ENCODE measurements at places on chromosomes 13 and 19.

- no peak for DNase-seq
Observed at GRCh38 chr19:33639035-33639681, 17.4 kb downstream of the CHST8 start.

- no peak for DNase-seq
Observed at GRCh38 chr19:15187026-15188007, 13.5 kb downstream of the NOTCH3 start.

DNA sequence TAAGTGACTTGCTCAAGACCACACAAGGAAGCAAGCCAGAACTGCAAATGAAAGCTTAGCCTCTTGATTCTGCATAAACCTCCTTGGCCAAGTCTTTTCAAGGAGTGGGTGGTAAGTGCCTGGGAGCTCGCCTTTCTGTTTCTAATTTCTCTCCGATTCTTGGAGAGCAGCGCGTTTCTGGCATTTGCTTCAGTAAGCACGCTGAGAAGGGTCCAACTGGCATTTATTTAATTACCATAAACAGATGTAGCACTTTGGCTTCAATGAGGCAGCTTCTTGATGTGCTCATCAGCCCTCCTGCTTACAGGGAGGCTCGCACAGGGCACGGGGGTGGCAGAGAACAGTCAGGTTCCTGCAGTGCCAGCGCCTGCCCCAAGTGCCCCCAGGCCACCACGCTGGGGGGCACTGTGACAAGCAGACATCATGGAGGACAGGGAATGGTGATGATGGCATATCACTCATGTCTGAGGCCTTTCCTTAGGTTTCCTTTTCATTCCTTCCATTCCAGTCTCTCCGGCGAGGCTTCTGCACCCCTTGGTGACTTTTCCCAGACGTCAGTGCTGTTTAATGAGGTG, 13.3 kb downstream of the SIAH3 start:
- DNase-seq: no peak

GRCh38 chr19:10962863-10963262, 2.0 kb downstream of the SMARCA4 start:
- no peak for DNase-seq

- DNase-seq: no peak
Observed at GRCh38 chr19:9032136-9032631, 22.0 kb upstream of the MUC16 start.

DNA sequence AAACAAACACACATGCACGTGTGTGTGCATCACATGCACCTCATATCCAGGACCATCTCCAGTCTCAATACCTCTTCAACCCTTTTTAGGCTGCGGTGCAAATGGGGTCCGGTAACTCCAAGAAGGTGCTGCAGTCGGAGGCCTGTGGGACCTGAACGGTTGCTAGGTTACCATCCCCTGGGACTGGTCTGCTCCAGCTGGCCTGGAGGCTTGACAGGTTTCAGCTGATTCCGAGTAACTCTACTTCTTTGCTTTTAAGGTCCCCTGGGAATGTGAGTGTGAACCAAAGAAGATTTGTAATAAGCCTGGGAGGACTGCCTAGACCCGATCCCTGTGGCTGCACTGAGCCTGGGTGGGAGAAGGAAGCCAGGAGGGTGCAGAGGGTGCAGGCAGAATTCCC, 117.5 kb downstream of the CCNA1 start:
- no peak for DNase-seq

- DNase-seq: no peak
Observed at GRCh38 chr13:50124536-50125303, 109.5 kb downstream of the KCNRG start.

- DNase-seq: no peak
Observed at GRCh38 chr19:4722671-4723594, 709 bp downstream of the DPP9 start.

DNA sequence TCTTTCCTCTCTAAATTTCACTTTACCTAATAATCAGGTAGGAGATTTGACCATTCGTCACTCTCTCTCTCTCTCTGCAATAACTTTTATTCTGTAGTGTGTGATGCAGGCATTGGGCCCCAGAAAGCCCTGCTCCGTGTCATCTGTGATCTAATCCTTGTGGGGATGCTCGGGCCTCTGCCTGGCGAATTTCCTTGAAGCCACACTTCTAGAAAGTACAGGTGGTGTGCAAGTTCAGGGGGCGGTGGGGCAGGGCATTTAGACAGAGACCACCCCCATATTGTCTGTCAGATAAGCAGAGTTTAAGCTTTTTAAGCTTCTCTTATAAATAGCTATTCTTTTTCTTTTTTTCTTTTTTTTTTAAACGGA, 53.4 kb upstream of the GPR12 start:
- DNase-seq: no peak

GRCh38 chr19:48493718-48494401, 17.8 kb downstream of the LMTK3 start:
- DNase-seq: no peak

DNA sequence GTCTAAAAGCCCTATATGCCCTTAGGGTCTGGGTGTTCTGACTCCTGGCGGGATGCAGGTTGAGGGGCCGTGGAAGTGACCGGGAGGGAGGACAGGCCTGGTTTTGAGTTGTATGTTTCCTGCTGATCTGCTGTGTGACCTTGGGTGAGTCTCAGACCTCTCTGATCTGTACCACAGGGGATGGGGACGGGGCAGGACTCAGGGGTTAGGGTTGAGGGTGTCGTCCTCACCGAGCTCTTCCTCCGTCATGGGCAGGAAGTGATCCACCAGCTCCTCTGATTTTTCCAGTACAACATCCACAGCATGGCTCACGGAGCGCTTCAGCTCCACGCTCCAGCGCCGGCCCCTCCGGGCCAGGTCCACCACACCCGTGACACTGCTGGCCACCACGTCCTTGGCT, 6.2 kb downstream of the PLIN5 start:
- no peak for DNase-seq

DNA sequence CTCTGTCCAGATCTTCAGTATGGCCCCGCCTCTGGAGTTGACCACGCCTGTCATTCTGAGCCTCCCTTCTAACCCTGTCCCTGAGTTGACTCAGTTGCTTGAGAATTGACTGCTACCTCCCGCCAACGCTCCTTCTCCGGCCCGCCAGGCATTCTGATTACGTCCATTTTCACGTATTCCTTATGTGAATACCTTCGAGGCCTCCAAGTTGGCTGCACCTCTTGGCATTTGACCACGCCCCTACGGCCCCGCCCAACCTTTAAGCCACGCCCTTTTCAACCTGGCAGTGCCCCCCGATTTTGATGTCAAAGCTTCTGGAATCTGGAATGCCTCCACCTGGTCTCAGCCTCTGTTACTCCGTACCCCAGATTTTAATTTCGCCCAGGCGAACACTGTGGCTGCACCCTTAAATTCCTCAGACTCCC, 1.7 kb upstream of the EML2 start:
- peak; percentile 34 for DNase-seq

GRCh38 chr19:2225415-2226050, 10.6 kb downstream of the PLEKHJ1 start:
- DNase-seq: no peak

DNA sequence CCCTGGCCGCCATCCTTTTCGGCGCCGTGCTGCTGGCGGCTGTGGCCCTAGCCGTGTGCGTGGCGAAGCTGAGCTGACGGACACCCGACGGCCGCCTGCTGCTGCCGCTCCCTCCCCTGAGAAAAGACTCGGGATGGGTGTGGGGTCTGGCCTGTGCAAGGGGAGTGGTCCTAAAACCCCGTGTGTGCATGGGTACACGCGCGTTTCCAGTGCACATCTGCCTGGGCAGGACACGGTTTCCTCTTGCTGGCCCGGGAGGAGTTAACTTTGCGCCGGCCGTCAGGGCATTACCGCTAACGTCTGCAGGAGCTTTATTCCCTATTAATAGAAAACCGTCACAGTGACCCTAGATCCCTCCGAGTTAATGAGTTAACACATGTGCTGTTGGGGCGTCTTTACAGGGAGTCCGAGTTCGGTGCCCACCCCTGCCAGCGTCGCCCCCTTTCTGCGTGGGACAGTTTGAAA, 1.3 kb downstream of the RGS9BP start:
- no peak for DNase-seq

DNA sequence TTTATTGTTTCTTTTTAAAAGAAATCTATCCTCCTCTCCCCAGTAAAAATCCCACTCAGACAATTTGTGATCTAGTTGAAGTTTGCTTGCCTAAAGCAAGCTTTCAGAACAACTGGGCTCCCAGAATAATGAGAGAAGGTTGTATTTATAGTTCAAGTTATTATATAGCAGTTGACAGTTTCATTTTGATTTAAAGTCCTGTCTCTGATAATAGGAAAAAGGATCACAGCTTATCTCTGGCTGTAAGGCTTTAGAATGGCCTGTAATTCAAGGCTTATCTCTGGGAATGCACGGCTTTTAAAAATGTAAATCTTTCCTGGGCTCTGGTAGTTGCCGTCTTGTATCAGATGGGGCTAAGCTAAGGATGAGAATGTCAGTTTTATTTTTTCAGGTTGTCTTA, 123.3 kb upstream of the TMTC4 start:
- DNase-seq: no peak

GRCh38 chr13:24727731-24728601, 36.0 kb upstream of the RNF17 start:
- DNase-seq: no peak

GRCh38 chr13:106533943-106534638, 1.4 kb downstream of the EFNB2 start:
- no peak for DNase-seq

Measured in stimulated activated CD8-positive, alpha-beta memory T cell treated with anti-CD3 and anti-CD28 coated beads, Interleukin-7, amount 100 ng/mL, for 48 hours (primary cell).